Hematopoietic multipotent progenitor cell treated with erythropoietin and hydrocortisone succinate and interleukin-3 and kit ligand, for 6 days (in vitro differentiated cells): ENCODE measurements at places on chromosomes 4 and X.
A peak's percentile ranks its signal among the peaks of the same experiment; 100 is the strongest.

GRCh38 chrX:34238896-34239295 is 106.8 kb upstream of the FAM47A start:
- DNase-seq, result no peak

- no peak for DNase-seq
These were observed 88.3 kb downstream of the BCOR start for GRCh38 chrX:40009462-40009851.

DNA sequence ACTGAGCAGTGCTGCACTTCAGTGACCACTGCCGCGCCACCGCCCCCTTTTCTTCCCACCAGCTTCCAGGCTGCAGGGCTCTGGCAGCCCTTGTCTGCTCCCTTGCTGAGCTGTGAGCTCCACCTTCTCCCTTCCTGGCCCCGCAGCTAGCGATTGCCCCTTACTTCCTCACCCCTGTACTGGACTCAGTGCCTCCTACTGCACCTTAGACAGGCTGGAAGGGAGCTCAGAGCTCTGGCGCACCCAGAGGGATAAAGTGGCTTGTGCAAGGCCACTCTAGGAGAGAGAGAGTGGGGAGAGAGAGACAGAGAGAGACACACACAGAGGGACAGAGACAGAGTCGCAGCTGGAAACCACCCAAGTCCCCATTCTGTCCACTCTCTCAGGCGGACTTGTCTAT is 6.0 kb downstream of the RASL11B start:
- DNase-seq, result no peak

GRCh38 chr4:123106747-123107146 is 184.3 kb upstream of the NUDT6 start:
- no peak for DNase-seq

- DNase-seq, result peak; percentile 32
These were observed 29.5 kb upstream of the TAPT1 start for GRCh38 chr4:16255730-16256129.

DNA sequence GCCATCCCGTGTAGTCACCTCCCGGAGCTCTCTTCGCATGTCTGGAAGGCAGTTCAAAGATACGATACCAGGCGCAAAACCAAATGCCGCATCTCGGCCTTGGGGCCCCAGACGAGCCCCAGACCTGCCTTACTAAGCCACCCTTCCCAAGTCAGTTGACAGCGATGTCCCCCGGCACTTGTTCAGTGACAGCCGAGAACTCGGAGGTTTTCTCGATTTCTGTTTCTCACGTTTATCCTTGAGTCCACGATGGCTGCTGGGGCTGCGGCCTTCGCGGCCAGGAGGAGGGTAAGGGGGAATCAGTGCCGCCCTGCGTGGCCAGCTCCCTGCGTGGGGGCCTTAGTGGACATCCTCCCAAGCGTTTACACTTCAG is 7.3 kb downstream of the MAEA start:
- no peak for DNase-seq

- no peak for DNase-seq
These were observed 81.7 kb downstream of the SNCA start for GRCh38 chr4:89755220-89755619.

DNA sequence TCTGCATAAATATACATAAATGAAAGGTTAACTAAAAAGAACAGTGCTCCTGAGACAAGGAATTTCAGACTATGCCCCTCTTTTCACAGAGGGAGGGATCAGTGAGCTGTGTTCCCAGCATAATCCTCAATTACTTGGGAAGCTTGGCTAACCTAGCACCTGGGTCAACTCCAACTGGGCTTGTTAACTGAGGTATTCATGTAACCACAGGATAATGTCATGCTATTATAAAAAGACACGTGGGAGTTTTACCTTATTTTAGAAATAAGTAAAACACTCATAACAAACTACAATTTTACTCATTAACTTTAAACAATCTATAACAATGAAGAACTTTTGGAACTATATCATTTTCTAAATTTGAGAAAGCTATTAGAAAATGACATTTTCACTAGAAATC is 48.6 kb downstream of the RPGR start:
- no peak for DNase-seq

DNA sequence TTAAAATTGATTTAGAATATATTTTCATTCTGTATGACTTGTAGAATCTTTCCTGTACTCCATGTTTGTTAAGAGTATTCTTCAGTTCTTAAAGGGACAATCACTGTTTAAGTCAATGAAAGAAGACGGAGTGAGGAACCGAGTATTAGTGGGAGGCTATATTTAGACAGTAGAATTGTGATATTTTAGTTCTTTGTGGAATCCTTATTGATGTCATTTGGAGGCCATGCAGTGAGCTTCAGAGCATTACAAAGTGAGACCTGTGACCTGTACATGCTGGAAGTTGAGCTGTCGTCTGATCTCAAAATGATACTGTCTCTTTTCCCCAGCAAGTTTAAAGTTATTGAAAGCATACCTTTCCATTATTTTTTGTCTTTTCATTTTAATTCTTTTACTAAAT is 394.7 kb downstream of the GALNTL6 start:
- DNase-seq, result no peak
